NCI-H1048 (cell line): ENCODE measurements at places on chromosomes 2 and 18.

DNA sequence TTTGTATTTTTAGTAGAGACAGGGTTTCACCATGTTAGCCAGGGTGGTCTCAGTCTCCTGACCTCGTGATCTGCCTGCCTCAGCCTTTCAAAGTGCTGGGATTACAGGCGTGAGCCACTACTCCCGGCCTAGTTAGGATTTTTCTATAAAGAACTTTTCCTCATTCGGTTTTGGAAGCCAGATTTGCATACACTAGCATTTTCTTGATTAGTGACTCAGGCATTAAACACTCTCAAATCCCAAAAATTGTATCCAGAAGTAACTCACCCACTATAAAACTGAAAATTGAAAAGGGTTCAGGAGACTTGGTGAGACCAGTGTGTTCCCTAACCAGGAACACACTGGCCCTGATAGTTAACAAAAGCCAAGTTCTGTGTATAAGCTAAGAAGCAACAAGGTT is 25.2 kb downstream of the EIF2AK3 start:
- no peak for DNase-seq

GRCh38 chr2:48733067-48733503 is 22.4 kb downstream of the LHCGR start:
- DNase-seq, result no peak

DNA sequence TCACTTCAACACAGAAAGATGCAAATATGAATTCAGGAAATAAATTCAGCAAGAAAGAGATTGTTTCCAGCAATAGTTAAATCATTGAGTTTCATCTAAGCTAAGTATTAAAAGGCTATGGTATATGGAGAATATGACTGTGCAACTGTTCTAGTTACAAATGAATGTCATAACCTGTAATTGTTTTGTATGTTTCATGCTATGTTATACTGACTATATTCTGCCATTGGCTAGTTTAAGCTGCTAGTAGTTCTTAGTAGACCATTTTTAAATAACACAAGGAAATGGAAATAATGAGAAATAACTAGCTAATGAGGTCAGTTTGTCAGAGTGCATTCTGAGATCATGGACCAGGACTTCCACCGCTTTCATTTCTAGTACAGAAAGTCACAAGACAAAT is 1154.9 kb upstream of the TMEFF2 start:
- DNase-seq, result no peak

DNA sequence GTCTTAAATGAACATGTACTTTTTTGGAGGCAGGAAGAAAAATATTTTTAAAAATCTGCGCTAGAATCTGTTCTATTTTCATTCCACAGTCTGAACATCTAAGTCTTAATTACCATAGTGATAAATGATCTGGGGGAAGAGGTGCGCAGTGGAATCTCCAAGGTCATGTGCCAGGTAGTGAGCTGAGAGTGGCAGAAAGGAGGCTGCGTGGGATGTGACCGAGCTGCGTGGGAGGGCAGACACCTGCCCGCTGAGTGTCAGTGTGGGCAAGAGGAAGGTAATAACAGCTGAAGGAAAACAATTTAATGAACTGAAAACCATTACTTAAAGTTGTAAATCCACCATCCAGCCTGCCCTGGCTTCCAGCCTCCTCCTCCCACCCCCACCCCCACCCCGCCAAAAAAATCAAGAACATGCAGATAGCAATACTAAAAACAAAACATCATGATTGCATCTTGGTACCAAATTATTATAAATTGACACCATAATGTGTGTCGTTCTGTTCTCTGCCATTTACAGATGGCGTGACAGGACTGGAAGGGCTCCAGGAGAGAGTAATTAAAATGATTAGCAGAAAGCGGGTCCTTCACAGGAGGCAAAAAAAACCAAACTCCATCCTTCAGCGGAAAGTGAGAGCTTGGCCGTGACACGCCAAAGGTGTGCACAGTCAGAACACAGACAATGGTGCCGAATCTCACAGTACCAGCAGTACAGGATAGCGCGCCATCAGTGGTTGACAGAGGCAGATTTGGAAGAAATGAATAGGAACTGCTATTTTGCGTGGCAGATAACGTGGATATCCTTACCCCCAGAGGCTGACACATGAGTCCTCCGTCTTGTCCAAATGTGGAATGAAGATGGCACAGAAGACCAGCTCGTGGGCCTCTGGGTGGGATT is 11.4 kb upstream of the DTNB start:
- DNase-seq, result no peak

GRCh38 chr2:64386676-64387075 is 67.3 kb upstream of the LGALSL start:
- no peak for DNase-seq

DNA sequence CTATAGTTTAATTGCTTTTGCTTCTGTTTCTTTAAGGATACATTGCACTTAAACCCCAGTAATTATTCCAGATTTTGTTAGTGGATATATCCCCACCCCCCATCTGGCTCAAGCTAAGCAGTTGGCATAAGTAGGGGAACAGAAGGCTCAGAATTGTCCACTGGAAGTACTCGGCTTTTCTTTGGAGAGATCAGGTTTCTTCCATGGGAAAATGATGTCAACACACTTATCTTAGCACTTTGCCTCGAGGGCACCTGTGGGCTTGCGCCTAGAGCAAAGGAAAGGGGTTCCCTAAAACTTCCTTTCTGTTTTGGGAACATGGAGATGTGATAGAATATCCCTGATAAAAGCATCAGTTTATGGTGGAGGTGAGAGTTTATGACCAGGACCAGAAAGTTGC is 130.6 kb downstream of the FMNL2 start:
- DNase-seq, result no peak

DNA sequence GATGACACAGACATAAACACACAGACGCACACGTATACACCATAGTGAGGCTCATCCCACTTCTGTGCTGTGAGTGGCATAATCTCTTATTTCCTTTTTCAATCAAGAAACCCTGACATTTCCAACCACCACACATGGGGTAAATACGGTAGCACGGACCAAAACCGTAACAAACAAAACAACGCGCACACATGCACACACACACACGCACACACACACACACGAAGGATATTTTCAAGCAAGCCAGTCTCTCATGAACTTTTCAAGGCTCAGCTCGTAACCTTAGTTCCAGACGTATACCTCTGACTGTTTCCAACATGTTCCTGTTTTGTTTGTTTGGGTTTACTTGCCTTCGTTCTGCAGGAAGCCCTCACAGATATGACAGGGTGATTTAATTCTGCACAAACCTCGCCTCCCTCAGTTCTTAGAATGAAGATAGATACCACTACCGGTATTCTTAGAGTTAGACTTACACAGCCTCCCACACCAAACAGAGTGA is 119.8 kb downstream of the BCL2 start:
- no peak for DNase-seq

- DNase-seq, result no peak
Observed at GRCh38 chr2:216188559-216188850, 79.4 kb downstream of the XRCC5 start.

GRCh38 chr18:3262234-3263131 is 550 bp downstream of the MYL12B start:
- no peak for DNase-seq

- no peak for DNase-seq
Observed at GRCh38 chr2:234377761-234378391, 119.0 kb downstream of the ARL4C start.

DNA sequence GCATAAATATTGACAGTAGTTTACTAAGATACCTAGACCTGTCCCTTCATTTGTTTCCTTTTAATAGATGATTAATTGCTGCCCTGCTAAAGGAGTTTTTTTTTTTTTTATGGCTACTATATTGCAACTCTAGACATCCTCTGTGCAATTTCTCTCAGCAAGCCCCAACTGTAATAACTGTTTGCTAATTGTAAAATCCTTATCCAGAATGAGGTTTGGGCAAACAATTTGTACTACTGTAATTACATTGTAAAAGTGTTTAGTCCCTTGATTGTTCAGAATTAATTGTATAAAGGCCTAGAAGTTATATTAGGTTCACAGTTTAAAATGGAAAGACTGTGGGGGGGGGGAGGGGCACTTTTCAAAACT is 3.7 kb upstream of the MEIS1 start:
- no peak for DNase-seq

- no peak for DNase-seq
Observed at GRCh38 chr2:236856848-236857235, 228.8 kb upstream of the COPS8 start.

GRCh38 chr2:235165136-235165535 is 213.3 kb downstream of the SH3BP4 start:
- no peak for DNase-seq
